ENCODE measurements at places on chromosomes 7 and 10.

- DNase-seq, result no peak
Measured at GRCh38 chr10:88565072-88565471, 18.0 kb downstream of the RNLS start.

GRCh38 chr10:44337081-44337480 lies 47.8 kb downstream of the CXCL12 start:
- no peak for DNase-seq

DNA sequence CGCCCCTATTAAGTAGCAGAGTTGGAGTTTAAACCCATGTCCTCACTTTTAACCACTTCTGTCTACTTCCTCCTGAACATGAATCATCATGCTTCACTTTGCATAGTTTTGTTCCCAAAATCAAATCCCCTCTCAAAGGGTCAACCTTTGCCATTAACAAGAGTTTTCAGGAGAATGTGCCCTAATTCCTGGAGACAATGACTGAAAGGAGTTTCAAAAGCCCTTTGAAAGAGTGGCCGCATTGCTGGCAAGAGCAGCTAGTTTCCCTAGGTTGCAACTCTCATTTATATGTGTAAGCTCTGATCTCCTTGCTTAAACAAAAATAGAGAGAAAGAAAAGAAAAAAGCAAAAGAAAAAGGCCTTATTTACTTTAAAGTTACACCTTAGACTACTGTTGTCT lies 9.2 kb downstream of the LGI1 start:
- no peak for DNase-seq

DNA sequence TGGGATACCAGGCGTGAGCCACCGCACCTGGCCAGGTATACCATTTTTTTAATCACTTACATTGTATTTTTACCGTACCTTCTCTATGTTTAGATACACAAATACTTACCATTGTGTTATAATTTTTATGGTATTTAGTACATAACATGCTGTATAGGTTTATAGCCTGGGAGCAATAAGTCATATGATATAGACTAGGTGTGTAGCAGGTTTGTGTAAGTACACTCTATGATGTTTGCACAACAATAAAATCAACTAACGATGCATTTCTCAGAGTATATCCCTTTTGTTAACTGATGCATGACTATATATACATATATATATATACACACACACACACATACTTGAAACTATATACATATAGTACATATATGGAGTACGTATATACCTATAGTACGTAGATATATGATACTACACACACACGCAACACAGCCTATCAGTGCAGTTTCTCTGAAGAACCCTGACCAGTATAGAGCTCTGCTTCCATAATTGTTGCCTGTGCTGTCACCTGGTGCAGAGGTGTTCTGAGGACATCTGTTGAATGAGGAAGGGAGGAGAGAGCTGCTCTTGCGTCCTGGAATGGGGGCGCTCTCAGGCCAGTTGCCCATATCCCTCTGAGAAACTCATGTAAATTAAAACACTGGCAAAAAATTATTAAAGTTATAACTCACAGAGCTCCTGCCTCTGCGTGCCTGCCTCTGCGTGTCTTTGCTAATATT lies 315.3 kb downstream of the FGFR2 start:
- no peak for DNase-seq

DNA sequence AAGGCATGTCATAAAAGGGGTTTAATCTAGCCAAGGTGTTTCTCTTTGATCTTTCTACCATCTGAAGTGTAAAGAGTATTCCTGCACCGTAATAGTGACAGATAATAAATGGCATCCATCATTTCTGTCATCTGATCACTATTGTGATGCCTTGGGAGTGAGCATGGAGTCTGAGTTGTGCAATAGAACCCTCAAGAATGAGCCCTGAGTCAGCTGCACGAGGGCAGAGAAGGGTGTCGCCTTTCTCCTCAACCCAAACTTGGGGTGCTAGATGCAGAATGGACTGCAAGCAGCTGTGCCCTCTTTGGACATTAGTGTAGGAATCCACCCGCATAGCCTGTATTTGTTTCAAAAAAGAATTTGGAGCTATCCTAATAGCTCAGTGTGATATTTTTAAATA lies 115.2 kb downstream of the ZNF37A start:
- DNase-seq, result no peak

- DNase-seq, result no peak
Measured at GRCh38 chr10:99524736-99525380, 7.9 kb upstream of the NKX2-3 start.

DNA sequence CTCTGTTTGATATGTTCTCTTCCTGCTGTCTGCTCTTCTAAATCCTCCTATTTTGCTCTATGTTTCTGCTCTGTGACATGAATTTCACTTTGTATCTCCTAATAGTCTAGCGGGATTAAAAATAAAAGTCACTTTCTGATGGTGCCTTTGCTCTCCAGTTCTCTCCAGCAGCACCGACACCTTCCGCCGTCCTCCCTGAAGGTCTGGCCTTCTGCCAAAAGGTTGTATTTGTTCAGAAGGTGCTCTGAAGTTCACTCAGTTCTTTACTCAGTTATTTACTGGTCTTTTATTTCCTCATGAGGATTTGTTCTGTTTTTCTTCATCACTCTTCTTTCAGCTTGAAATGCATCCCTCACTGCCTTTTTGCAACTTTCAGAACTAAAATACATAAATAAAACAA lies 11.2 kb upstream of the EPHA1 start:
- DNase-seq, result no peak

- no peak for DNase-seq
Measured at GRCh38 chr10:7438196-7438986, 27.6 kb upstream of the SFMBT2 start.

DNA sequence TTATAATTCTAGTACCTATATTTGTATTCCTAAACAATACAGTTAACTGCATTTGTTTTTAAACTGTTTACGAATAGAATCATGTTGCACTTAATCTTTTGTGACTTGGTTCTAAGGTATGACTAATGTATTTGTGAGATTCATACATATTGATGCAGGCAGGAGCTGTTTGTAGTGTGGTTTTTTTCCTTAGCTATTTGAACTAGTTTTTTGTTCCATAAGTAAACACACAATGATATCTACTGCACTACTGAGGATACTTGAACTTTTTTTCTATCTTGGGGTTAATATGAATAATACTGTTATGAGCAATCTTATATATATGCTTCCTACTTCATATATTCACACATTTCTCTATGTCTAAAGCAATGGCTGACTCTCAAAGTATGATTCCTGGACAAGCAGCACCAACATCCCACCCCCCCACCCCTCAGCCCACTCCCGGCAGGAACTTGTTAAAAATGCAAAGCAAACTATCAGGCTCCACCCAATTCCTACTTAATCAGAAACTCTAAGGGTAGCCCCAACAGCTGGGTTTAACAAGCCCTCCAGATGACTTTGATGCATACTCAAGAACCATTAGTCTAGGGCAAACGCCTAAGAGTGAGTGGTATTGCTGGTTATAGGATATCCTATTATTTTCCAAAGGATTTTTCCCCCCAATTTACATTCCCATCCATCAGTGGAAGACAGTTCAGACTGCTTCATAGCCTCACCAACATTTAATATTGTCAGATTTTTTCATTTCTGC lies 25.8 kb downstream of the BRAF start:
- DNase-seq, result no peak

- DNase-seq, result no peak
Measured at GRCh38 chr10:2979306-2979705, 88.0 kb upstream of the PFKP start.

GRCh38 chr7:132261327-132262159 lies 314.7 kb downstream of the PLXNA4 start:
- no peak for DNase-seq

DNA sequence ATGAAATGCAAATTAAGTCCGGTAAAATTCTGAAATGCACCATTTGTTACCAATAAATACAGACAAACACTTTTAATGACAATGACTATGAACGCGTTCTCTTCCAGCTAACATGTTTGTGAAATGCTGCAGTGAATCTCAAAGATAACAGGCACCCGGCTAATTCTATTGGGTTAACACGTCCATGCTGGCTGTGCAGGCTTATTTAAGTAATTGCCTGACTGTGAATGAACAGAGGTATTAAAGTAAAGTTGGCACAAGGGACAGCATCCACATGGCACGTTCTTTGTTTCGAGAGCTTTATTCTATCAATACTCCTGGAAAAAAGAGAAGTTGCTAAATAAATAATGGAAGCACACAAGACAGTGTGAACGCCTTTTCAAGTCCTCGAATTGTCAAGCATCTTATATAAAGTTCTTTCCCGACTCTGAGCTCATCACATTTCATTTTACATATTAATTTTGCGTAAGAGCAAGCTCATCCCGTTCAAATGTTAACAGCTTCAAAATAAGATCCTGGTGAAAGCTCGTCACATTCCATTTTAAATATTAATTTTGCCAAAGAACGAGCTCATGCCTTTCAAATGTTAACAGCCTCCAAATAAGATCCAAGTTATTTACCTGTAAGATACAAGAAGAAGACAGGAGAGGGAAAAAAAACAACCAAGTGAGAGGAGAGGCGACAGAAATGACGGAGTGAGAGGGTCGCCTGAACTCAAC lies 111.3 kb upstream of the RHEB start:
- no peak for DNase-seq

DNA sequence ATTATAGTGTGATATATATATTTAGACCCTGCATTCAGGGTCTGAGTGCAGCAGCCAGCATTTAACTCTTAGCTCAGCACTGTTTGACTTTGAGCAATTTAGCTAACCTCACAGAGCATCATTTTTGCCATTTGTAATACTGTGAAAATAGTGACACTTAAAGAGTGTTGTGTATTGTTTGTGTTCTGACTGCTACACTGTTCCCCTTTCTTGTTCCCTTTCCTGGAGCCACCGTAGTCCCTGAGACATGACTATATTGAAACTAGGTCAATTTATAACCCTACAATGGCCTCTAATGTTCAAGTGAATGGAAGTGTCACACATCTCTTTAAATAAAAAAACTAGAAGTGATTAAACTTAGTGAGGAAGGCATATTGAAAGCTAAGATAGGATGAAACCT lies 20.3 kb upstream of the CD36 start:
- no peak for DNase-seq
